ENCODE measurements at places on chromosomes 5 and 9.

DNA sequence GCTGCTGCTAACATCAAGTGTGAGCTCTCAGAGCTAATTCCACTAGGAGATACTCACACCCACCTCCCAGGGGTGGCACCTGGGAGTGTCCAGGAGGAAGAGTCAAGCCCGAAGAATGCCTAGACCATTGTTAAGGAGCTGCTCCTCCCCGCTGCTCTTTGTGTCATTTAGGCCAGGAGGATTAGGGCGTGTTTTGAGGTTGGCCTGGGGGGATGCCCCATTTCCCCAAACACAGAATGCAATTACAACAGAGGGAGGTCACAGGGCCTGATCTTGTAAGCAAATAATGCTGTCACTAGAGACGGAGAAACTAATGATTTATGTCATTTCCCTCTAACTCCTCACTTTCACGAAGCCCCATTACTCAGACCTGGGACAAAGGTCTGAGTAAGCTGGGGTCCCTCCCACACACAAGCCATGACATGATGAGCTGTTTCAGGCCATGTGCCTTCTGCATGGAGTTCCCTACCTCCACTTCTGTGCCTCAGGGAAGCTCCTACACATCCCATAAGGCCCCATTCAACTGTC, 312.5 kb downstream of the ACTL7B start:
- DNase-seq: no peak

DNA sequence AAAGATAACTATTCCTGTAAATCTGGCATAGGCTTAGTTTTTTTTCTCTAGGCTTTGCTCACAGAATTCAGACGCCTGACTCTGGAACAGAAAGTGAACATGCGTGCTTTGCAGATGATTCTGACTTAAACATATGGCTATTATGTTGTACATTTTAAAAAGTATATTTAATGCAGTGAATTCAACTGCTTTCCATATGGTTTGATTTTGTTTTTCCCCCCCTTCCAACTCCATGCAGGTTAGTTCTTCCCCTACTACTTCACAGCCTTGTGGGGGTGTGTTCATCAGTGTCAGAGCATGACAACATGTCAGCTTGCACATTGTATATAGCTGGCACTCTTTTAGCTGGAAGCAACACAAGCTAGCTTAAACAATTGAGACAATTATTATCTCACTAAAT, 226.8 kb downstream of the TMEM167A start:
- DNase-seq: no peak

GRCh38 chr5:170070556-170071412, 34.9 kb upstream of the FOXI1 start:
- DNase-seq: no peak

- DNase-seq: no peak
Measured at GRCh38 chr9:84404095-84404686, 63.6 kb upstream of the SLC28A3 start.

- DNase-seq: no peak
Measured at GRCh38 chr5:95939465-95939864, 22.2 kb downstream of the ELL2 start.

DNA sequence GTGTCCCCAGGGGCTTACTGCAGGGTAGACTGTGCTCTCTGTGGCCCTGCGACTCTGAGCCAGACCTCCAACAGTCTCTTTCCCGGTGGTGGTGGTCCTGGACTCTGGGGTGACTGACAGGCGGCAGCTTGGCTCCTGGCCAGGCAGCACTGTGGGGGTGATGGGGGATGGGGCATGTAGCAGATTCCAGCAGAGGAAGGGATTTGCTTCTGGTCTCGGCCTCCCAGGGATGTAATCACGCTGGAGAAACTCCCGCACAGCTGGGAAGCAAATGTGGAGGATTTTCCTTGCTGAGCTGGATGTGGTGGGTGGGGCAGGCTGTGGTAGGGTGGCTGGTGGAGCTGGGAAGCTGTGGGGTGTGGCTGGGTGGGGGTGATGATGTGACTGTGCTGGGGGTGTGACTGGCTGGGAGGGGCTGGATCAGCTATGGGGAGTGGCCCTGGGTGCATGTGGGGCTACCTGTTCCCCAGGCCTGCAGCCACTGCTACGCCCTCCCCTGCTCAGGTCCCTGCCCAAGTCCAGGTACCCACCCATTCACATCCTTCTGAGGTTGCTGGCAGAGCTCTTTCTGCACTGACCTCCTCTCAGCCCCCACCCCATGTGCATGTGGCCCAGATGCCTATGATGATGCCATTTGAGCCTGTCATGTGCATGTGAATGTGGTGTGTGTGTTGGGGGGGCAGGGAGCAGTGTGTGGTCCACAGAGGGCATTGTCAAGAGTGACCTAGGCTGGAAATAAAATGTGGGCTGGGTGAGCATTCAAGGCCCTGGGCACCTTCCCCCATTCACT, 3.8 kb downstream of the NDST1 start:
- no peak for DNase-seq

DNA sequence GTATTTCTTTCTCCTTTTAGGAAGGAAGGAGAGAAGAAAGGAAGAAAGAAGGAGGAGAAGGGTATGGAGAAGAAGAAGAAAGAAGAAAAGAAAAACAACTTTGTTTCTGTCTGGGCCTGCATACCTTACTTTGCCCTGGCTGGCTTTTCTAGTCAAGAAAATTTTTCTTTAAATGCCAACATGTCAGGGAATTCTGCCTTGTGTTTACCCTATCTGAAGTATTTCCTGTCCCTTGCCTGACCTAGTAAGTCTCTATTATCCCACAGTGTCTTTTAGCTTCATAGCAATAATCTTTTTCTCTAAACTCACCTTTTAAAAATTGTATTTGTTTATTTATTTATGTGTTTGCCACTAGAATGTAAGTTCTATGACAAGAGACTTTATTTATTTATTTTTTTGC, 1864.1 kb downstream of the EFNA5 start:
- DNase-seq: no peak

- no peak for DNase-seq
Measured at GRCh38 chr5:37841203-37841602, 1.4 kb upstream of the GDNF start.

DNA sequence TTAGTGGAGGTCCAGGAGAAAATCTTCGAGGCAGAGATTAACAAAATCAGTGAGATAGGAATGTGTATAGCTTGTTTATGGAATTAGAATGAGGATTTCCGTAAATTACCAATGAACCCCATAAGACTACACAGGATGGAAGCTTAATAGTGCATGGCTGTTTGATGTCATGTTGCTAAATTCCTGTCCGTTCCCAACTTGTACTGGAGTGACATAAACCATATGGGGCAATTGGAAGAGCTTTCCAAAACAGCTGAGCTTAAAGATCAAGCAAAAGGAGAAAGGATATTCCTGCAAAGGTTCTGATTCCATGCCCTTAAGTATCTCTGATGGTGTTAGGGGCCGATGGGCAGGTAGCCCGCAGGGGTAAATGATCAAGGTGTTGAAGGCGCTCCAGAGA, 17.4 kb downstream of the GLE1 start:
- DNase-seq: no peak

- DNase-seq: peak; percentile 13
Measured at GRCh38 chr9:125558453-125559092, 148.4 kb downstream of the MAPKAP1 start.

DNA sequence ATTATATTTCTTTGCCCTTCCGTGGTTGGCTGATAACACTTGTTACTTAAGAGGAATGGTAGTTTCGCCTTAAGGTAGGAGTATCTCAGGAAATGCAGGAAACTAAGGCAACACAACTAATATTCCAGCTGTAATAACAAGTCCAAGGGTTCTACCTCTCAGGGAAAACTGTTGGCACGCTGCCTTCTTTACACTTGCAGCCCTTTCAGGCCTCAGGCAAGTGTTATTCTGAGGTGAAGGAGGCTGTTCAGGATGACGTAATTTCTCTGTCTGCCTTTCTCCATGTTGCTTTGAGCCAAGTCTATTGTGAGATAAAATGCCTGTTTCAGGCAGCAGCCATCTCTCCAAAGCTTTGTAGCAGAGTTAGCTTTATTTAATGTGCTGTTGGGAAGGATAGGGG, 38.0 kb downstream of the VCAN start:
- DNase-seq: no peak

DNA sequence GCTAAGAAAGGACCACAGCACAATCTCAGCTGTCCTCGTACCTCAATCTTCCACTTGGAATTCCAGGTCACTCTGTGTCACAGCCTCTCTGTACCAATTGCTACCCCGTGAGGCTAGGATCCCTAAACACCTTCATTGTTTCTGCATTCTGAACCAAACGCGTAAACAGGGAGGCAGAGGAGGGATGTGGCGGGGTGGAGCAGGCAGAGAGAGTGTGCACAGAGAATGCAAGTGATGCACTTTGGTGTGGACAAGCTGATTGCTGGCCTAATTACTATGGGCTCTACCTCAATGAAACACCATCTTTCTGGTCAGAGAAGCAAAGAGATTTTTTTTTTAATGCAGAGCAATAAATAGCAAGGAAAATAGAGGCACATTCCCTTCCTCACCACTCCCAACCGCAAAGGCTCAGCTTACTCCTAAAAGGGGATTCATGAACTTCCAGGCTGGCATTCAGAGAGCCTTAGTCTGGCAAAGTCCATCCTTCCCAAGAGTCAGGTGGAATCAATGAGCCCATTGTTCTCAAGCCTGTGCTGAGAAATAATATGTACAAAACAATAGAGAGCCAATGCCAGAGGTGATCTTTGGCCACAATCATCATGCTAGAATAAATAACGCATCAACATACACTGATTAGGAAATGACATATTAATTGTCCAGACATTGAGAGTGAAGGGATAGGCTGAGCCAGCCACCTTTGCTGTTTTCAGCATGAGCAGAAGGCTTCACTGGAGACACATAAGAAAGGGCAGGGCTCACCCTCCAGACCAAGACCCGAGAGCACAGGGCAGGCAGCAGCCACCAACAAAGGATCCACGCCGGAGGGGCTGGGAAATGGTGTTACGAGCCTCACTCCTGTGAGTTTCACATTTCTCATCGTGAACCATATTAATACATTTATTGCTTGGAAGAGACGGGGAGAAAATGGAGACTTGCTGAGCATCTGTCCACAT, 278.8 kb downstream of the ENC1 start:
- DNase-seq: no peak

DNA sequence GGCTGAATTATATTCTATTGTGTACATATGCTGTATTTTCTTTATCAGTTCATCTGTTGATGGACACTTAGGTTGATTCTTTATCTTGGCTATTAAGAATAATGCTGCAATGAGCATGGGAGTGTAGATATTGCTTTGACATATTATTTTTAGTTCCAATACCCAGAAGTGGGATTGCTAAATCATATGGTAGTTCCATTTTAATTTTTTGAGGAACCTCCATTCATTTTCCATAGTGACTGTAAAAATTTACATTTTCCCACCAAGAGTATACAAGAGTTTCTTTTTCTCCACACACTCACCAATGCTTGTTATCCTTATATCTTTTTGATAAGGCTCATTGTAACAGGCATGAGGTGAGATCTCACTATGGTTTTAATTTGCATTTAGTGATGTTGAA, 19.4 kb downstream of the JAK2 start:
- no peak for DNase-seq

Data from activated CD4-positive, alpha-beta T cell treated with anti-CD3 and anti-CD28 coated beads for 1 hour (primary cell).